Activated naive CD8-positive, alpha-beta T cell treated with anti-CD3 and anti-CD28 coated beads, Interleukin-2, amount 50 U/mL, for 16 hours (primary cell): ENCODE measurements at places on chromosomes 1 and 21.

GRCh38 chr1:233433436-233434210 is 106.1 kb downstream of the MAP3K21 start:
- DNase-seq, result no peak

GRCh38 chr1:35777109-35777508 is 7.3 kb upstream of the CLSPN start:
- no peak for DNase-seq

DNA sequence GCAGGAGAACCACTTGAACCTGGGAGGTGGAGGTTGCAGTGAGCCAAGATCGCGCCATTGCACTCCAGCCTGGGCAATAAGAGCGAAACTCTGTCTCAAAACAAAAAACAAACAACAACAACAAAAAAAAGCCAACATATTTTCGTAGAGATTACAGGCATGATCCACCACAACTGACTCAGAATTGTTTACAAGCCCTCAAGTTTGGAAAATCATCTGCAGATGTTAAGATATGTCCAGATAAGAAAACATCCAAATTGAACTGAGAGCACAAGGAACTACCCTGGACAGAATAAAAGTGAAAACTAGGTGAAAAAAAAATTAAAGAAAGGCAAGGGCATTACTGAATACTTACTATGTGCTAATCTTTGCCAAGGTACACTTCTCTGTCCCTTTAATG is 89.8 kb upstream of the WLS start:
- no peak for DNase-seq

DNA sequence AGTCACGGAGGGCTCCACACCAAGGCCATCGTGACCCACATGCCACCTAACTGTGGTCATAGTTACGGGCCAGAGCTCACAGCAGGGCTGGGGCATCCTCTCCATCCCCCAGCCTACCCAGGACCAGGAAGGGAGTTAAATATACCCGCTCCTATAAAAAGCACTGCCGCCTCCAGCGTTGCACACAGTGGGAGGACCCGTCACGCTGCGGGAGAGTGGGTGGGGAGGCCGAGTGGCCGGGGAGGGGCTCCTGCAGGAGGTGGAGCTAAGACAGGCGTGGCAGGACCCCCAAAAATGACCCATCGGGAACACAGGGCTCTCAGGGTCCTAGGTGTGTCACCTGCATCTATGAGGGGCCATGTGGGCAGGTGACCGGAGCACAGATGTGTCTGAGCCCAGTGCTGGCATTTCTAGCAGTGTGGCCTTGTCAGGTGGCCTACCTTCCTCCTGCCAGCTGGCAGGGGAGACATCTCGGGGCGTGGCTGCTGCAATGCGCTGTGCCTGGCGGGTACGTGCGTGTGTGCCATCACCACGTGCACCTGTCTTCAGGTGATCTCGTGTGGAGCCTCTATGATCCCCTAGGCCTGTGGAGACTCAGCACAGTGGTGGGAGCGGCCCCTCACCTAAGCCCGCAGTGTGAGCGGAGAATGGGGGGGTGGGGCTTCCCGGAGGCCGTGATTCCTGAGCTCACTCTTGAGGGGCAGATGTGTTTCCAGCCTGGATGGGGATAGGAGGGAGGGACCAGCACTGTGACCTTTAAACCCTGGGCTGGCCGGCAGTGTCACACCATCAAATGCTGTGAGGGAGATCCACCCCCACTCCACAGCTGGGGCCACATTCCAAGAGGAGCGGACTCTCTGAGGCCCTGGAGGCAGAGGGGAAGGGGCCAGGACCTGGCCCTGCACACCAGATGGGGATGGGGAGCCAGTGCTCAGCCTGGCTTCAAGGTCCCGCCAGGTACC is 17.7 kb downstream of the AGRN start:
- no peak for DNase-seq

DNA sequence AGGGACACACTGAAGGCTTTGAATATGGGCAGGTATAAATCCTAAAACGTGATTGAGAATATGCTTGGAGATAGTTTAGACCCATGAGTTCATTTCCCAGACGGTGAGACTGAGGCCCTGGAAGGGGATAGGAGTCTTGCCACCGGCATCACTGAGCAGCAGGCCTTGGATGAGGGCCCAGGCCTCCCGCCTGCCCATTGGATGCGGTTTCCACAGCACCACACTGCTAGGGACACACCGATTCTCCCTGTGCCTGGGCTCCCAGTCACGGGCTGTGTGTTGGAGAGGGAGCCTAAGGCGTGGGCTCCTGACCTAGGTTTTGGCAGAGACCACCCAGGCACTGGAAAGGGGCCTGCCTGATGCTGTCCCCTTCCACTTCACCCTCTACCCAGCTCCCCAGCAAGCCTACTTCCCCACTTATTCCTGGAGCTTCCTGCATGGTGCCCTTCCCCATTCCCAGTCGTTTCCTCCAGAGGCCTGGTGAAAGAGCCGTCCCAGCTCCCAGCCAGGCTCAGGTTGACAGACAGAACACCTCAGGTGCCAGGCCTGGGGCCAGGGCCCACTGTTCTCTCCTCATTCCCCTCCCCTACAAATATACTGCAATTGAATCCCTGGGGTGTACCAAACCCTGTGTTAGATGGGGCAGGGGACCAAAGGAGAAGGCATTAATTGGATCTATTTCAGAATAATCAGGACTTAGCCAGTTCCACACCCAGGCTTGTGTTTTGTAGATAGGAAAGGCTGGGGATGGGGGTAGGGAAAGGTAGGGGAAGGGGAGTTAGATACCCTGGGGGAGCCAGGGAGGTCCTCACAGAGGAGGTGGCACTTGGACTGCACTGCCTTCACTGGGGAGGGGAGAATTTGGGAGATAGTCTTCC is 3.4 kb downstream of the FOXO6 start:
- no peak for DNase-seq

DNA sequence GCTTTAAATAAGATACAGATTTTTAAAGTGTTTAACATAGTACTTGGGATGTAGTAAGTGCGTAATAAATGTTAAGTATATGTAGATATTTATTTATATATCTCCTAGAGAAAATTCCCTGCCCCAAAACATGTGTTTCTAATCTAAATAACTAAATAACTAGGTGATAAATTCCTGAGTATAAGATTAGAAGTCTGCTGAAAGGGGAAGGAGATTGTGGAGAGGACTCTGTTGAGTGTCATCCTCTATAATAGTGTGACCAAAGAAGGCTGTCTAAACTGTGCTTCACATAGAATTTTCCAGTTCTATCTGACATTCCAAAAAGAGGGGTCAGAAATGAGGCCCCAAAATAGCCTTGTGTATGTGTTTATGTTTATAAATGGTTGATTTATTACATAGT is 590.5 kb upstream of the ADAMTS5 start:
- no peak for DNase-seq

DNA sequence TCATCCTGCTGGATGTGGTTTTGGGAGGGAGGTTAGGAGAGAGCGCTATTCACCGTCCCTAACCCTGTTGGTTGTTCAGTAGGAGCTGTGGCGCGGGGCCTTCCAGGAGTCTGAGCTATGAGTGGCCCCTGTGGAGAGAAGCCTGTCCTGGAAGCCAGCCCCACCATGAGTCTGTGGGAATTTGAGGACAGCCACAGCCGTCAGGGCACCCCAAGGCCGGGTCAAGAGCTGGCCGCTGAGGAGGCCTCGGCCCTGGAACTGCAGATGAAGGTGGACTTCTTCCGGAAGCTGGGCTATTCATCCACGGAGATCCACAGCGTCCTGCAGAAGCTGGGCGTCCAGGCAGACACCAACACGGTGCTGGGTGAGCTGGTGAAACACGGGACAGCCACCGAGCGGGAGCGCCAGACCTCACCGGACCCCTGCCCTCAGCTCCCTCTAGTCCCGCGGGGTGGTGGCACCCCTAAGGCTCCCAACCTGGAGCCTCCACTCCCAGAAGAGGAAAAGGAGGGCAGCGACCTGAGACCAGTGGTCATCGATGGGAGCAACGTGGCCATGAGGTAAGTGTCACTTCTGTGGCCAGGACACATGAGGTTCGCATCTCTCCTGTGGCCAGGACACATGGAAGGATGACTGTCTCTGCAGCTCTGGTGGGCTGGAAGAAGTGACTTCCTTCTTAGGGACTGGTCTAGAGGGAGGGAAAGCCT is 1.2 kb downstream of the ZC3H12A start:
- DNase-seq, result no peak

- DNase-seq, result no peak
Measured at GRCh38 chr1:207747627-207748492, 4.0 kb upstream of the CD46 start.

GRCh38 chr1:212482637-212483441 is 50.1 kb downstream of the NENF start:
- DNase-seq, result no peak

GRCh38 chr1:245458761-245459174 is 304.0 kb downstream of the KIF26B start:
- DNase-seq, result no peak
